ENCODE measurements at places on chromosomes 5 and 9.

GRCh38 chr9:5230554-5230953 is 665 bp upstream of the INSL4 start:
- DNase-seq: no peak

DNA sequence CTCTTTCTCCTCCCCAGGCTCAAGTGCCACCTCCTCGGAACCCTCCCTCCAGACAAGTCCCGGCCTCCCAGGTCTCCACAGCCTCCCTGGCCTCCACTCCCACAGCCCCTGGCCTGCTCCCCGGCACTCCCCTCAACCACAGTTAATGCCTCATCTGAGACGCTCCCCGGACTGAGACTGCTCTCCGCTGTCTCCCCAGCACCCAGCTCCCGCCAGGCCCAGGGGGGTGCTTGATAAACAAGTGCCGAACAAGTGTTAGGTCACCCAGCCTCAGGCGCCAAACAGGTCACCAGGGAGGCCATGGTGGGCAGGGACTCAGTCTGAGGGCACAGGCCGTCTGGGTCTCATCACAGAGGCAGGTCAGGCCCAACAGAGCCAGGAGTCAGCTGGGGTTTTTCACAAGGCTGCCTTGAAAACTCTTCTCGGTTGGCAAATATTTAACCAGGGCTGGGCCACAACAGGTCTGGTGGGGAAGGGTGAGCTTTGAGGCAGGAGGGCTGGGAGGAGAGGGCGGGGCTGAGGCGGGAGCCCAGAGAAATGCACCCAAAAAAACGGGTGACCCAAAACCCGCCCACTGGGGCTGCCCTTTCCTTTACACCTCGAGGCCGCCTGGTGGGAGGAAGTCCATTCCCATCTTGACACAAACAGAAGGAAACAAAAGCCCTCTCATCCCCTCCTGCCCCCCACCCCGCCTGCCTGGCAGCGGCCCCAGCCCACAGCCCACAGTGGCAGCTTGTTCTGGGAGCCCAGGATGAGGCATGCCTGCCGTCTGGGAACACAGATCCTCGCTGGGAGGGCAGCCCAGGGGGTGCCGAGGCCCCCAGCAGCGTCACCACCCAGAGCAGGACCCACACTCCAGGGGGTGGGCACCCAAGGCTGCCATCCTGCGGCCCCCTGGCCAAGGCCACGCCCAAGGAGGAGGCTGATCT is 66.6 kb upstream of the STXBP1 start:
- no peak for DNase-seq

GRCh38 chr5:163089230-163089629 is 348.2 kb upstream of the CCNG1 start:
- DNase-seq: no peak

- no peak for DNase-seq
Measured at GRCh38 chr9:131117121-131117761, 8.1 kb upstream of the NUP214 start.

DNA sequence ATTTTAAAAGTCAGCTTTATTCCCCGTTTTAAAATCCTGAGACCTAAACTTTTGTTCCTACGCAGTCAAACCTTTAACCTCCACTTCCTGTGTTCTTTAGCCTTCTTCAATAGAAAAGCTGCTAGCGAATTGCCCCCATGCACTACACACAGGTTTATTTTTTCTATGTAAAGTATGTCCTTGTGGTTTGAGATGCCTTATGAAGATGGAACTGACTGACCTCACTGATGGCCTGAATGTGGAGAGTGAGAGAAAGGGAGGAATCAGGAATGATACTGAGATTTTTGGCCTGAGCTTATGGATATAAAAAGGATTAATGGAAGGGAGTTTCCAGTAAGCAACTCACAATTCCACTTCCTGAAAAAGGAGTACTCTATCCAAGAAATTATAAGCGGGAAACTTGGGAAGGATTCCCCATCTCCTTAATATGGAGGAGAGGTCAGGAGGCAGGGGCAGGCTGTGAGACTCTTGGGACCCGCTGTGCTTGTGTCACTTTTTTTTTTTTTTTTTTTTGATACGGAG is 89.5 kb downstream of the UGCG start:
- DNase-seq: no peak

DNA sequence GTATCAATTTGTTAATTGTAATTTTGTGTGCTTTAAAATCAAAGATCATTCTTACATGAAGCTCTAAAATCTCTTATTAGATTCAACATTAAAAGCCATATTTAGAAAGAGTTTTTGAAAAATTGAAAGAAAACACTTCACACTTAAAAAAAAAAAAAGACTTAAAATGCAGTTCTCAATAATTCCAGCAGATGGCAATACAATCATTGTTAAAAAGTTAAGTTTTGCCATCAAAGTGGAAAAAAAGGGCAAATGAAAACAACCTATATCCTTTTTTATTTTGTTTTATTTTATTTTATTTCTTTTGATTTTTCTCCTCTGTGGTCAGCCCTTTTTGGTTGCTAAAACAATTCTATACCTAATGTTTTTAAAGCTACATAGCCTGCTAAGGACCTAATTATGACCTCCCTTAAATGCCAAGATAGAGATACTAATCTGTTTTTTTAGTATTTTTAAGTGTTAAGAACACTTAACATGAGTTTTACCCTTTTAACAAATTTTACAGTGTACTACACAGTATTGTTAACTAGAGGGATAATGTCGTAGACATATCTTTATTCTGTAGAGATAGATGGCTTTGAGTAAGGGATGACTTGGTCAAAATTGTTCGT is 154.2 kb upstream of the DAB2 start:
- no peak for DNase-seq

- DNase-seq: no peak
Measured at GRCh38 chr5:131677115-131677514, 42.1 kb upstream of the RAPGEF6 start.

DNA sequence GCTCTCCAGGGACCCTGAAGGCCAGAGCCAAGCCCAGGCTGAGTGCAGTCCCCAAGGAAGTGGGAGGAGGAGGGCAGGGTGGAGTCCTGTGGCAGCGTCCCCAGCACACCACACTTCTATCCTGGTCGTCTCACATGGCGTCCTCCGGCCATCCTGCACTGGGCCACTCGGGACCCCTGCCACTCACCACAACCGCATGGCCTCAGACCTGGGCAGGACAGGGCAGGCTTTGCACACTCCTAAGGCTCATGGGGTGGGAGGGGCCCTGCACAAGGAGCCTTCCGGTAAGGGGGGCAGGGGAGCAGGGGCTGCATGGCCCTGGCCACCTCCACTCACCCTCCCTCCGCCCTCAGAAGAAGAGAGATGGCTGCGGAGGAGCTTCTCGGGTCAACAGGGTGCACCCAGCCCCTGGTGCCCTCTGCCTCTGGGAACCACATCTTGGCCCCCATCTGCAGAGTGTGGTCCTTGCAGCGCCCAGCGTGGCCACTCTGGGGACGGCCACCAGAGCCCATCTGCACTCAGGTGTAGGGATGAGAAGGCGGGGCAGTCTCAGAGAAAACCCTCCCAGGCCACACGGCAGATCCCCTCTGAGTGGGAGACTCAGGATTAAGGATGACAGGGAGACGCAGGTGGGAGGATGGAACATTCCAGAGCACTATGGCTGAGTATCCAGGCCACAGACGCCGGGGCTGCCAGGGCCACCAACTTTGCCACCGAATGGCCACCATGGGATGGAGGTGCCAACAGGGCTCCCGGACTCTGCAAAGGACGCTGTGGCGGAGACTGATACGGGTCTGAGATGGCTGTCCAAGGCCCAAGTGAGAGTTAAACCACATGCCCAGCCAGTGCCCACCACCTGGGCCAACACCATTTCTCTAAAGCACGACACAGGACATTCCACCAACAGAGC is 7.6 kb downstream of the TPPP start:
- no peak for DNase-seq

GRCh38 chr9:6132650-6133049 is 83.0 kb upstream of the IL33 start:
- DNase-seq: no peak

DNA sequence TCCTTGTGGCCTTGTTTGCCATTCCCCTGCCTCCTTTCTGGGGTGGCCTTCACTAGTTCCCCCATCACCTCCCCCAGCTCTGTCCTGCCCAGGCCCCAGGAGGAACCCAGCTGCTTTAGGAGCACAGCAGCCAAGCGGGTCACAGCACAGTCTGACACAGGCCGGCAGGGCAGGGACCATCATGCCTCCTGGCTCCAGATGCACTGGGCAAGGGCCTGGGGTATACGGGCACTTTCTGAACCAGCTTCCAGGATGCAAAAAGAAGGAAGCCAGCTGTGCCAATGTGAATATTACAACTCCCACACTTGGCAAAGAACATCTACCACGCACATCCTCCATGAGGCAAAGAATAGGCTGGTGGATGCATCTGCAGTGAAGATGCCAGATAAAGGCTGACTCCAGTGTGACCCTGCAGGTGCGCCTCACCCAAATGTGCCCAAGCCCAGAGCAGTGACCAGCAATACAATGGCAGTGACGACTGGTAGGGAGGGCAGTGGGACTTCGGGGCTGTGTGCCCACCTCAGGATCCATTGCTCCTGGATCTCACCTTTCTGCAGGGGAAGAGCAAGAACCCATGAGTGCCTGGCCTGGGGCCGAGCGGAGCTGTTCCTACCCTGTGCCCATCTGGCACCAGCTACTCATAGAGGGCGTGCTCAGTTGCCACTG is 6.3 kb upstream of the IL3 start:
- no peak for DNase-seq

DNA sequence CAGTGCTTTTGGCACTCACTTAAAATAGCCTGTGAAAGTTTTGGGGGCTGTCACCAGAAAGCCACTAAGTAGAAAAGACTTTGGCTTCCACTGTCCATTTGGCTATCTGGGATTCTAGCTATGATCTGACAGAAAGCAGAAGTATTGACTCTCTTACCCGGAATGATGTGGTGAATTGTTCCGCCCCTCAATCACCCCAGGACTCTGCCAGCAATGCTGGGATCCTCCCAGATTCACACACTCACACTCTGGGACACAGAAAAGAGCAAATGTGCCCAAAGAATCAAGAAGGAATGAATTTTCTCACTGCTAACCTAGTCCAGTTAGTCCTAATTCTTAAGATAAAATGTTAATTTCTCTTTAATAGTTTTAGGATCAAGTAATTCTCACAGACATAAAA is 576.9 kb downstream of the BNC2 start:
- no peak for DNase-seq

GRCh38 chr5:9624196-9624947 is 5.8 kb downstream of the TAS2R1 start:
- no peak for DNase-seq

GRCh38 chr5:103489307-103489706 is 73.3 kb downstream of the NUDT12 start:
- DNase-seq: no peak

DNA sequence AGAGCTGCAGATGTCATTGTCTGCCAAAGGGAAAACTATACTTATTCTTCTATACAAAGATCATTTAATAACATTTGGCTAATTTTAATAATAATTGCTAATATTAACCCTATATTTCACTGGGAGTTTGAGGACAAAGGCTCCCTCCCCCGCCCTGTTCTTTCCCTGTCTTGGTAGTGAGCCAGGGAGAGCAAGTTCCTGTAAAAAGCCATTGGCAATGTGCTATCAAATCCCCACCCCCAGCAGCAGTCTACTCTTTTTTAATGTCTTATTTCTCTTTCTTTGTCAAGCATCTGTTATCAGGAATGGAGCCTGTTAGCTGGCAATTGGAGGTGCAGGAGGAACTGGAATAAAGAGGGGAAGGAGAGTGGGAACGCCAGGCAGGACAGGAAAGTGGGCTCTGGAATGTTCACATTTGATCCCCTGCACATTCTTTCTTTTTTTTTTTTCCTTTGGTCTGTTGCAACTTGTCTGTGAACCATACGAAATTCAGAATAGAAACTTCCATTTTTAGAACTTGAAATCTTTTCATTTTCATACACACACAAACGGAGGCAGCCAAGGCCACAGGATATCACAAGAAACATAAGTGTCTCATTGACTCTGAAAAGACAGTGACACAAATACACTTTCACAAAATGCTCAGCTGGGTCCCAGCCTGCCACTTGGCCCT is 664.8 kb upstream of the ZNF608 start:
- DNase-seq: no peak

- no peak for DNase-seq
Measured at GRCh38 chr9:114249424-114250234, 73.3 kb upstream of the ORM1 start.

- DNase-seq: no peak
Measured at GRCh38 chr9:69949396-69949795, 94.3 kb upstream of the MAMDC2 start.

DNA sequence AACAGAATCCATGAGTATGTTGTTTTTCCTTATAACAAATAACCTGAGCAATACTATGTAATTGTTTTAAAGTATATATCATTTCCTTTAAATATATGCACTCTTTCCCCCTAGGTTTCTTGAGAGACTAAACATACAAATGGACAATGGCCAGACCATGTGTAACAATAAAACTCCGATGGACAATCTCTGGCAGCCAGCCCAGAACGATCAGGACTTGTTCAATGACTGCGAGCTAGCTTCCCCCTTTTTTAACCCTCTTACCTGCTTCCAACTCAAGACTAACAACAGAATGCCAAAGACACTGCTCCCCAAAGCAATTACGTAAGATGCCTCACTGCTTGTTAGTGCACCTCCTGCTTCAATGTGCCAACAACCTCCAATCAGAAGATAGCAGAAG is 94.9 kb downstream of the HTR4 start:
- no peak for DNase-seq

GRCh38 chr5:172587061-172587405 is 54.0 kb upstream of the NEURL1B start:
- DNase-seq: no peak

GRCh38 chr5:2143646-2144353 is 261.1 kb upstream of the IRX4 start:
- DNase-seq: no peak

GRCh38 chr9:114849450-114849849 is 43.6 kb upstream of the TNFSF15 start:
- DNase-seq: no peak

GRCh38 chr5:142548739-142549275 is 137.1 kb downstream of the FGF1 start:
- DNase-seq: no peak

DNA sequence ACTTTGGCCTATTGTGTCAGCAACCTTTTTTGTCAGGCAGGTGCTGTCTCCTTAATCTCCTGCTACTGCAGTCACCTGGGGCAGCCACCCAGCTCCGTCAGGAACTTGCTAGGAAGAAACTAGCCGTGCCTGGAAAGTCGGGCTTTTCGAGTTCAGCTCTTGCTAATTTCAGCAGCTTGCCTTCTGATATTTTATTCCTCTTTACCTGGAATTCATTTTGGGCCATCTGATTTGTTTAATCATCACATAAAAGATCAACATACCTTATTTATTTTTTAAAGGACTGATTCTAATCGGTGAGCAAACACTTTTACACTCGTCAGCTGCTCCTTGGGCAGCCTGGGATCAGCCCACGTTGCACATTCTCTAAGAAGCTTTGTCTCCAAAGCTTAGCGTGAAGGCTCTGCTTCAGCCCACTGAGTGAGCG is 42.2 kb downstream of the PRLR start:
- DNase-seq: no peak

Measured in stimulated activated CD4-positive, alpha-beta T cell treated with anti-CD3 and anti-CD28 coated beads, TNF-alpha, amount 100 ng/mL, for 24 hours (primary cell).